Stimulated activated CD4-positive, alpha-beta T cell treated with anti-CD3 and anti-CD28 coated beads, Interleukin-1b, Interleukin-23, amount 100 ng/mL, for 1 hour (primary cell): ENCODE measurements at places on chromosomes 4 and X.
A peak's percentile ranks its signal among the peaks of the same experiment; 100 is the strongest.

DNA sequence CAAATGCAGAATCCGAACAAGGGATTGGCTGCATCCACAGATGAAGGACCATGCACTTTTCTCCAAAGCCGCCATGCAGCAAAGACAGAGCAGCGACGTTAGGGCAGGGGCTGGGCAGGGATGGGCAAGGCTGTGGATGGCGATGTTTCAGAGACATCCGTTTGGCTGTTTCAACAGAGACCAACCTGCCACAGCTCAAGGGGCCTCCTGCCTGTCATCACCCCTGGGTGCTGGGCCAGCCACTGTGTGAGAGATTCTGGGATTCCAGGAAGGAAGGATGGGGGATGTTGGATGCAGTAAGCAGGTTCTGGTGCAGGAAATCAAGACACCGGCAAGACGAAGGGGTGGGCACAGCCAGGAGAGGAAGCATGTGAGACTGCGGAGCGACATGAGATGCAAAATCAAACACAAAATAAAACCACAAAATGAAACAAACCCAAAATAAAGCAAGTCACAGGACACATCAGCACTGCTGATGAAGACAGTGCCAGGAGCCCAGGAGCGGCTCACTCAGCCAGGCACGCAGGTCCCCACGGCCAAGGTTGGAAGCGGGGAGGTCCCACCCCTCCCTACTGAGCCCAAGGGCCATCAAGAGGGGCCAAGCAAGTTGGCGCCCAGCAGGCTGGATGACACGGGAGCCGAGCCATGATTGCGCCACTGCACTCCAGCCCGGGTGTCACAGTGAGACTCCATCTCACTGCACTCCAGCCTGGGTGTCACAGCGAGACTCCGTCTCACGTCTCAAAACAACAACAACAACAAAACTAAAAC lies 68.1 kb downstream of the FAM53A start:
- DNase-seq: no peak

- DNase-seq: no peak
These were observed 26.7 kb upstream of the GPRIN3 start for GRCh38 chr4:89334311-89334710.

DNA sequence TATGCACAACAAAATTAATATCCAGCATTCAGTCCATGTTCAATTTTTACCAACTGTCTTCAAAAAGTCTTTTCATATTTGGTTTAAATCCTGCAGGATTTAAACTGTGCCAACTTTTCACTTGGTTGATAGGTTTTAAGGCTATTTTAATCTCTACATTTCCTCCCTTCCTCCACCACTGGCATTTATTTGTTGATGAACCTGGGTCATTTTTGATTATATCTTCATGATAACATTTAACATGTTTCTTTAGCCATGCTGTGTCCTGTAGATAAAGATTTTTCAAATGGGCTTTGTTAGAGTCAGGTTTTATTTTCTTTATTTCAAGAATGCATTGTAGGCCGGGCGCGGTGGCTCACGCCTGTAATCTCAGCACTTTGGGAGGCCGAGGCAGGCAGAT lies 216.4 kb downstream of the ARHGAP10 start:
- DNase-seq: no peak

DNA sequence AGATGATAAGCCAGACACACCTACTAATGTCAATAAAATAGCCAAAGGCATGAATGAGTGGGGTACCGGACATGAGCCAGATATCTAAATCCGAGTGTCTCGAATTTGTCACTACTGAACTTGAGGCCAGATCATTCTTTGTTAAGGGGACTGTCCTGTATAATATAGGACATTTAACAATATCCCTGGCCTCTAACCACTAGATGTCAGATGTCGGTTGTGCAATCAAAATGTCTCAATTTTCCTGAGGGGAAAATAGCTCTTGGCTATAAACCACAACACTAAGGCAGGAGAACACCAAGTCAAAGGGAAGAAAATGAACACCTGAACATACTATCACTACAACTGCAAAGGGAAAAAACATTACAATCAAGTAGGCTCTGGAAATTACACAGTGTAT lies 154.5 kb downstream of the GPM6A start:
- DNase-seq: no peak

DNA sequence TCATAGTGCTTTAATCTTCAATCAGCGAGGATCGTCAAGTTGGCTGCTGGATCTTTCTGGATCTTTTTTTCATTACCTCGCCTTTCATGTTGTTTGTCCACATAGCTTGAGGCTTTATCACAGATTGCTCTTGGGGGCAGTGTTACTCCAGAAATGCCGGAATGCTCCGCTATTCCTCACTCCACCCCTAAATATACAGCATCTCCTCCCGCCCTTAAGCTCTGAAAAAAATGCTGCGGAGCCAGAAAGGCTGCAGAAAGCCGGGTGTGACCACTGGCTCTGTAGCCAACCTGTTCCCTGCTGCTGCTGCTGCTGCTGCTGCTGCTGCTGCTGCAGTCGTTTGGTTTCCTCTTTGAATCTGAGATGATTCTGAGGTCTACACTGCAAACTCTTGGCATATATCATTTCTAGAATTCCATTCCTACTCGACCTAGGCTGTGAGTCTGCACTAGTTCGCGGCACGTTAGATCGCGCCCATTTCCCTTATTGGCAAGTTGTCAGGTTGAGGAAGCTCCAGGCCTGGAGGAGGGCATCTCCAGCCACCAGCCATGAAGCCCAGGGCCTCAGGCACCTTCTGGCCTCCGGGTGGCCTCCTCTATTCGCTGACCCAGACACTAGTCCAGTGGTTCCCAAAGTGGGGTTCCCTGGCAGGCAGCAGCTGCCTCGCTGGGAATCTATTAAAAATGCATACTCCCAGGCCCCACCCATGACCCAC lies 34.2 kb downstream of the WDR13 start:
- DNase-seq: peak; percentile 1

- no peak for DNase-seq
These were observed 253.5 kb downstream of the PCDH10 start for GRCh38 chr4:133402616-133403015.

GRCh38 chr4:98341309-98341708 lies 80.1 kb downstream of the RAP1GDS1 start:
- no peak for DNase-seq

DNA sequence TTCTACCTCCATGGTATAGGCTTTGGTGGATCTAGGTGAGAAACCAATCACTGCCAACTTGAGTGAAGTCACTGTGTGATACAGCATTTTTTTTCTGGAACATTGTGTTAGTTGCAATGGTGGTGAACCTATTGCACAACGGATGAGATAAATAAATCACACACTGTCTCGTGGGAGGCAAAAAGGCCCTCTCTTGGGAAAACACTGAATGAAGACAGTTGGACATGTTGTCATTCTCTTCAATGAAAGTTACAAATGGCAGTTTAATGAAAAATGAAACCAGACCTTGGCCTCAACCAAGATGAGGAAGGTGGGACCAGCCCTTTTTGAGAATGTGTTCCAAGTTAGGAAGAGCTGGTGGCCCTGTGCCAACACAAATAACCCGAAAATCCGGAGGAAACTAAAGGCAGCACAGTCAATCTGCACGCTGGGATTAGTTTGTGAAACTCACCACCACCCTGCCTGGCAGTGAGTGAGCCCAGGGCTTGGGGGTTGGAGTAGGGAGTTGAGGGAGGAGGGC lies 5.4 kb upstream of the ADGRG2 start:
- DNase-seq: no peak

GRCh38 chr4:164383358-164384220 lies 370.3 kb upstream of the SMIM31 start:
- no peak for DNase-seq

- DNase-seq: no peak
These were observed 6.5 kb downstream of the CRLF2 start for GRCh38 chrX:1205681-1206611.
